HCT116 (cell line): ENCODE measurements at places on chromosomes 1 and 21.

DNA sequence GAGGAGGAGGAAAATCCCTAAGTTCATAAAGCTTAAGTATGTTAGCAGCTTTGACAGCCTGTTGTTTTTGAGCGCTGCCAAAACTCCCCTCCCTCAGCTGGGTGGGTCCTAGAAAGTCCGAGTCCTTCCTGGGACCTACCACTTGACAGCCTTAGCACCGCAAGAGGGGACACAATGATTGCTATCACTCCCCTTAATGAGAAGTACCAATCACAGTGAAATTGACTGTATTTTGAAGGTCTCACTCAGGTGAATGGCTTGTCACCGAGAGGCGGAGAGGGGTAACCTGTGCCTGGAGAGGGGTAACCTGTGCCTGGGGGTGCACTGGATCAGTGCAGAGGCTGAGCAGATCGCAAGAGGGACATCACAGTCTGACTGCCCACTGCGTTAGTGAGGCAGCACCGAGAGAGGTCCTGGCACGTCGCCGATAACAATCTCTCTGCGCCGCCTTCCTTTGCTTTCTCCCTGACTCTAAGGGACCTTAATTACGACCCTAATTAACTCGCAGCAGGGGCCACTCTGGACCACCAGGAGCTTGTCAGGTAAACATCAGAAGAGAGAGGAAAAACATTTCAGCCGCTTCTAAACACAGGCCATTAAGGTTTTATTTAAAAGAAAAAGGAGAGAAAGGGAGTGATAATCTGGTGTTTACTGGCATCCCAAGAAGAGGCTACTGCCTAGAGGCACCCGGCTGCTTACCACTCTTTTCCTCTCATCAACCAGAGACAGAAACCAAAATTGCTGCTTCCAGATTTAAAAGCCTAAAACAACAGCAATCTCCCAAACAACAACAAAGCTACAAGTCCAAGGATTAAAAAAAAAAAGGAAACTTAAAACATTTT lies 25.7 kb upstream of the KCNK1 start:
- no peaks in the 10 kb centered on the region for H3K36me3 ChIP-seq
- H3K27me3 ChIP-seq = no peaks in the 10 kb centered on the region
- H3K4me3 ChIP-seq = no peak overlapping the region
- no peak overlapping the region for H3K27ac ChIP-seq

- no peaks in the 10 kb centered on the region for H3K27me3 ChIP-seq
- no peak overlapping the region for H3K4me3 ChIP-seq
- H3K36me3 ChIP-seq = peaks cover 47% of the 10 kb centered on the region
- H3K4me1 ChIP-seq = peaks cover 19% of the 10 kb centered on the region
These were observed 30.2 kb downstream of the NDC1 start for GRCh38 chr1:53807916-53808315.

GRCh38 chr1:204333427-204333826 lies 26.3 kb downstream of the PLEKHA6 start:
- H3K27me3 ChIP-seq = no peaks in the 10 kb centered on the region
- no peak overlapping the region for H3K27ac ChIP-seq
- DNase-seq = no peak
- H3K4me3 ChIP-seq = no peak overlapping the region

GRCh38 chr1:105260001-105260400 lies 1510.3 kb downstream of the AMY1C start:
- no peak for DNase-seq
- H3K27me3 ChIP-seq = no peaks in the 10 kb centered on the region

- DNase-seq = no peak
- no peaks in the 10 kb centered on the region for H3K4me1 ChIP-seq
- H3K4me3 ChIP-seq = no peak overlapping the region
- no peak overlapping the region for H3K27ac ChIP-seq
- peaks cover 32% of the 10 kb centered on the region for H3K27me3 ChIP-seq
These were observed 1.0 kb upstream of the OR10J4 start for GRCh38 chr1:159430985-159431384.

DNA sequence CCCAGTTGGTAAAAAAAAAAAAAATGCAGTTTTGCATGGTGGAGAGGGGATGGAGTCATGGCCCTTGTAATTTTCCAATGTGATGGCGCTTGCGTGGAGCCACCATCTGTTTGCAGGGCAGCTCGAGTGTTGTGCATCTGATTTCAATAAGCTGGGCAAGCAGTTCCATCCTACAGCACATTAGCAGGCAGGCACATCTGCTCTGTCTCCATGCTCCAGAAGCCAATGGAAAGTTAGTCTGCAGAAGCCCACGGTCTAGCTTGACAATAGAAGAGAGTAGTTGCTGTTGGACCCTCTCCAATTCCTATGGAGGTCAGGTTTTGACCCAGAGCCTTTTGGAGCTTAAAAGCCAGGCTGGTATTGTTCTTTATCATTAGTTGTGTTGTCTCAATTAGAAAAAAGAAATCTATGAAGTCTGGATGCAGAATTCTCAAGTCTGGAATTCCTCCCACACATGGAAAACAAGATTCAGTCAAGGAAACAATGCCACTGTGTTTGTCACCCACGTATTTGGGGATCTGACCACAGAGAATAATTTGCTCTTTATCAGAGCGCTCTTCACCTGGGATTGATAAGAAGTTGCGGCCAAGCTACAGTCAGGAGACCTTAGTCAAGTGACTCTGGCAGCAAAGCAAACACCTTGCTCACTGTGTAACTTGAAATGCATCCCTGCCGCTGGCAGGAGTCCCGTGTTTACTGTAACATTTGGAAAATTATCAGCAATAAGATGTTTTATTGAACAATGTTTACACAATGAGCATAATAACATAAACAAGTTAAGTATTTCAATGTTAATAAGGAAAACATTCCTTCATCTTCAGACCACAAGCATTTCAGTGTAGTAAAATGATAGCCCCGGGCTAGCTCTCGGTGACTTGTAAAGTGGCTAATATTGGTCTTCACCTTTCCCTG lies 20.7 kb downstream of the NGF start:
- no peak for DNase-seq
- H3K27me3 ChIP-seq = no peaks in the 10 kb centered on the region
- no peaks in the 10 kb centered on the region for H3K4me1 ChIP-seq
- no peak overlapping the region for H3K27ac ChIP-seq
- no peak overlapping the region for H3K4me3 ChIP-seq
- H3K36me3 ChIP-seq = no peaks in the 10 kb centered on the region

- peaks cover 15% of the 10 kb centered on the region for H3K4me1 ChIP-seq
- no peak overlapping the region for H3K27ac ChIP-seq
- H3K27me3 ChIP-seq = no peaks in the 10 kb centered on the region
- no peaks in the 10 kb centered on the region for H3K36me3 ChIP-seq
- DNase-seq = no peak
These were observed 697 bp upstream of the ZNF670 start for GRCh38 chr1:247079141-247079874.

DNA sequence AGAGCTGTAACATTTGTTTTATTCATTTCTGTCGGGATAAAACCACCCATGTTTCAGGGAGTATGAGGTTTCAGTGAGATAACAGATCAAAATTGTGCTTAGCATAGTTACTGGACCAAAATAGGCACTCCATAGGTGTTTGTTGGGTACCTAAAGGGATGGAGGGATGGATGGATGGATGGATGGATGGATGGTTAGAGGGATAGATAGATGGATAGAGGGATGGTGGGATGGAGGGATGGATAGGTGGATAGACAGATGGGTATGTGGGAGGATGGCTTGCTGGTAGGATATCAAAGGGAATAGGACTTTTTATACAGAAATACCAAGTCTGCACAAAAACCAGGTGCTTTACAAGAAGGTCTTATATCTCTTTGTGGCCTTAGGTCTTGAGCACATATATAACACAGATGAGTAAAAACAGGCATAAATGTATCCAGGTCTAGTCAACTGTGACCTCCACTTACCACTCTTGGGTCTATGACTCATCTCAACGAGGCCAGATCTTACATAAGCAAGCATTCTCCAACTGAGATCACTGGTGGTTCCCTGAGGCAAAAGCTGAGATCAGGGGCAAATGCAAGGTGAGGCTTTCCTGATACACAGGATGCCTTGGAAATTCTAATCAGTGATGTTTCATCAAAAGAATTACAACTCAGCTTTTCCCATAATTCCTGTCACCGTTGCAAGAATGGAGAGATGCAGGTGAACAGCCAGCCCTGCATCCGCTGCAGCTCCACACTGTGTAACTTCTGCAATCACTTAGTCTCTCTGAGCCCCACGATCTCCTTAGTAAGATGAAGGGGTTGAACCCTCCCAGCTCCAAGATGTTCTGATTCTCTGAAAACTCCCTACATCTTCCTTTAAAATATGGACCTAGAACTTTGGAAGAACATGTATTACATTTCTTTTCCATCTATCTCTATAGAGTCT lies 32.0 kb downstream of the PTAFR start:
- DNase-seq = no peak
- H3K27ac ChIP-seq = no peak overlapping the region
- no peaks in the 10 kb centered on the region for H3K4me1 ChIP-seq
- H3K36me3 ChIP-seq = no peaks in the 10 kb centered on the region
- H3K27me3 ChIP-seq = no peaks in the 10 kb centered on the region

DNA sequence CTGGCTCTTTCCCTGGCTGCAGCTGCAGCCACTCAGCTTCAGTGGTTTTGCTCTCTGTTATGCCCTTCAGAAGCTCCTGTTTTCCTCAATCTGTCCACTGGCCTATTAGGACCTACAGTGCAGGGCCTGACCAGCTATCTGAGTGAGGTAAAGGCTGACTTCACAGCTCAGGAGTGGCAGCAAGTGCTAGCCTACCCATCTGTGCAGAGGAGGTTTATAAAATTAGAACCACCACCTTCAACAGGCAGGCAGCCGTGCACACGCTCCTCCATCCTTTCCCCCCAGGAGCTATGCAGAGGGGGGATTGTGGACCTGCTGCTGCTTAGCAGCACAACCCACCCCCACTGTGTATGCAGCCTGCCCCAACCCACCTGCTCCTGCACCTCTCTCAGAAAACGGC lies 8.3 kb downstream of the ADAR start:
- no peak overlapping the region for H3K4me3 ChIP-seq
- no peak for DNase-seq
- no peaks in the 10 kb centered on the region for H3K27me3 ChIP-seq
- H3K36me3 ChIP-seq = peaks cover 45% of the 10 kb centered on the region; the same call in 1 of the 2 replicates
- H3K4me1 ChIP-seq = no peaks in the 10 kb centered on the region

DNA sequence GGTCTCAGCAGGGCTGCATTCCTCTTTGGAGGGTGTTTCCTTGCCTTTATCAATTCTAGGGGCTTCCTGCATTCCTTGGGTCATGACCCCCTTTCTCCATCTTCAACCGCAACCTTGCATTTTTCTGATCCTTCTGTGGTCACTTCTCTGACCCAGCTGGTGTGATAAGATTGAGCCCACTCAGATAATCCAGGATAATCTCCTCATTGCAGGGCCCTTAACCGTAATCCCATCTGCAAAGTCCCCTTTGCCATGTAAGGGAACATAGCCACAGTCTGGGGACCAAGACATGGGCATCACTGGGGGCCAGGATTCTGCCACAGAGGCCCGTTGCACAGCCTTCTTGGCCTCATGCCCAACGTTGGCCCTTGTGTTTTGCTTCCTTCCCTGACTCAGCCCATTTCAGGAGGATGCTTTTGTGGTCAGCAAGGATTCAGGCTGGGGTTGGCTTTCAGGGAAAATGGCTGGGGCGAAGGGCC lies 35.0 kb upstream of the IL19 start:
- no peak overlapping the region for H3K4me3 ChIP-seq
- DNase-seq = no peak
- H3K36me3 ChIP-seq = no peaks in the 10 kb centered on the region; the same call in 1 of the 2 replicates
- H3K4me1 ChIP-seq = no peaks in the 10 kb centered on the region

GRCh38 chr1:116279715-116280114 lies 93.3 kb upstream of the ATP1A1 start:
- no peak for DNase-seq
- no peak overlapping the region for H3K27ac ChIP-seq
- no peaks in the 10 kb centered on the region for H3K27me3 ChIP-seq
- H3K4me3 ChIP-seq = no peak overlapping the region
- H3K4me1 ChIP-seq = no peaks in the 10 kb centered on the region

DNA sequence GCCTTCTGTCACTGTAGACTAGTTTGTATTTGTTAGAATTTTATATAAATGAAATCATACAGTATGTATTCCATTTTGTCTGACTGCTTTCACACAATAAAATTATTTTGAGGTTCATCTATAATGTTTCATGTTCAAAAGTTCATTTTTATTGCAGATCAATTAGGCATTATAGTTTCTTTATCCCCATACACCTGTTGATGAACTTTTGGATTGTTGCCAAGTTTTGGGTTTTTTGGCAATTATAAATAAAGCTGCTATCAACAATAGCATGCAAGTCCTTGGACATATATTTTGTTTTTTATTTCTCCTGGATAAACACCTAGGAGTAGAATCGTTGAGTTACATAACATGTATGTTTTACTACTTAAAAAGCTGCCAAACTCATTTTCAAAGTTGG lies 47.1 kb upstream of the FAM3B start:
- no peak overlapping the region for H3K4me3 ChIP-seq
- H3K36me3 ChIP-seq = no peaks in the 10 kb centered on the region
- no peak for DNase-seq

DNA sequence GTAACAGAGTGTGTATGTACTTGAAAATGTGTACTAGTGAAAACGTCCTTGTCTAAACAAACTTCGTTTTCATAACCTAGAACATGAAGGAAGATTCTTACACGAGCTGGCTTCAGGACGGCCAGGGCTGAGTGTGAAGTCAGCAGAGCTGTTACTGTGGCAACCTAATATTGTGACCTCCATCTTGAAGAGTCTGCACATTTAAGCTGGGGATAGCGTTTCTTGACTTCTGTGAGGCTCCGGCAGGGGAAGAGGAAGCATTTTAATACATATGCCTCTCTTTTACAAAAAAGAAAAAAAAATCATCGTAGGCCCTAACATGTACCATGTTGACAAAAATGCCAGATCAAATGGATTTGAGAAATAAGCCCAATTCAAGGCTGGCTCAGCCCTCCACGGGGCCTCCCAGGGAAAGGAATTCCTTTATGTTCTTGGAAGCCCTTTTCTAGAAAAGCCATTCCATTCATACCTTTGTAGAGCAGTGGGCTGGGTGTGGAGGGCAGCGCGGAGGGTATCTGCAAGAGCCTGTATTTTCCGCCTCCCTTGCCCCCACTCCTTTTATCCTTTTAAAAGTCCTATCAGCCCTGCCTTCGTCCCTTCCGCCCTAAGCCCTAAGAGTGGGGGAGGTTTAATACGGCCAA lies 51.1 kb downstream of the SIM2 start:
- H3K4me3 ChIP-seq = no peak overlapping the region
- DNase-seq = no peak
- H3K36me3 ChIP-seq = peaks cover 5% of the 10 kb centered on the region; the same call in 1 of the 2 replicates
- H3K4me1 ChIP-seq = no peaks in the 10 kb centered on the region; the same call in 1 of the 2 replicates
- H3K27ac ChIP-seq = no peak overlapping the region

- no peak for DNase-seq
- H3K27me3 ChIP-seq = peaks cover 41% of the 10 kb centered on the region
- no peak overlapping the region for H3K27ac ChIP-seq
- H3K4me1 ChIP-seq = peaks cover 6% of the 10 kb centered on the region; the same call in 1 of the 2 replicates
- no peak overlapping the region for H3K4me3 ChIP-seq
These were observed 38.2 kb upstream of the CYP4B1 start for GRCh38 chr1:46760558-46761166.
